ENCODE measurements at places on chromosomes 12 and 14.

GRCh38 chr14:33511851-33512640 is 438.8 kb downstream of the EGLN3 start:
- no peak for DNase-seq

DNA sequence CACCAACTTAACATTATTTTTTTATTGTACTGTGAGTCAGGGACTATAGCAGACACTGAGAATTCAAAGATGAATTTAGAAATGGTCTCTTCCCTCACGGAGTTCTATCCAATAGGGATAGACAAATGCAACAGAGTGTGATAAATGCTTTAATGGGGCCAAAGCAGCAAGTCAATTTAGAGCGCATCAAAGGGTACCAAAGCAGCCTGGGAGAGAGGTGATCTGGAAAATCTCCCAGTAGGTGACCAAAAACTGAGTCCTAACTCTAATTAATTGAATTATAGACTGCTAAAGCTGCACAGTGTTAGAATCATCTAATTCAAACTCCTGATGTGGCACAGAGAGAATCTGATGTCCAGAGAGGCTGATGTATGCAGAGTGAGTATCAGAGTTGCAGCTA is 2.6 kb downstream of the LIN7A start:
- DNase-seq = no peak

GRCh38 chr12:71135812-71136176 is 22.0 kb downstream of the TSPAN8 start:
- no peak for DNase-seq

GRCh38 chr14:49900973-49901372 is 8.1 kb downstream of the ARF6 start:
- DNase-seq = no peak

GRCh38 chr12:119008691-119009221 is 27.4 kb downstream of the SRRM4 start:
- no peak for DNase-seq
